Activated CD4-positive, alpha-beta T cell treated with anti-CD3 and anti-CD28 coated beads for 4 hours (primary cell): ENCODE measurements at places on chromosomes 2 and 18.

DNA sequence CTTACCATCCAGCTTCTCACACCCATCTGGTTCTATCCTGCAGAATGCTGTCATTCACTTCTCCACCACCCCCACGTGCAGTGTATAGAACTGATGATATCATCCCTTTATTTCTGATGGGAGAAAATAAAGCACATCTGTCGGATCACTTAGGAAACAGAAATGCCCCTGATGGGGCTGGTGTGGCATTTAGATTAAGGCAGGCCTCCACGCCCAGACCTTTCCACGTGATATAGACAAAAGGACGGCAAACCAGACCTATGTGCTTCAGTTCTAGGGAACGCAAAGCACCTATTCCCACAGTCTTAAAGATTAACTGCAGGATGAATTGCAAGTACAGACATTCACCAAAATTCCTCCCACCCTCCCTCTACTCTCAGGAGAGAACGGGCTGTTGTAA lies 27.6 kb upstream of the CABLES1 start:
- no peak for DNase-seq

DNA sequence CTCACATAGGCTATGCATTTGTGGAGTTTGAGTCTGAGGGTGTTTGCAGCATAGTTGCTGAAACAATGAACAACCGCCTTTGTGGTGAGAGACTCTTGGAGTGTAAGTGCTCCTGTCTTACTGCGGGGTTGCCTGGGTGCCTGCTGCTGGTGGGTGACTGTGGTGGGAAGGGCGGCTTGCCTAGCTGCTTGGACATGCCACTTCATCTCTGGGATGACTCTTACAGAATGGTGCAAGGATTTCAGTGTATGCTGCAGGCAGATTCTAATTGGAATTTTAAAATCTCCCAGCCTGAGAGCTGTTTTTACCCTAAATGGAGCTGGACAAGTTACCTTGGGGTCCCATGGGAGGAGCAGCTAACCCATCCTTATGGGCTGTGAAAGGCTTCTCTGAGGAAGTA lies 50.1 kb downstream of the CYP27C1 start:
- DNase-seq, result no peak

- peak; percentile 35 for DNase-seq
Measured at GRCh38 chr2:164992818-164993217, 37.5 kb upstream of the SLC38A11 start.

- no peak for DNase-seq
Measured at GRCh38 chr2:63842149-63843061, 709 bp downstream of the UGP2 start.

GRCh38 chr2:2270808-2271415 lies 60.2 kb downstream of the MYT1L start:
- no peak for DNase-seq

DNA sequence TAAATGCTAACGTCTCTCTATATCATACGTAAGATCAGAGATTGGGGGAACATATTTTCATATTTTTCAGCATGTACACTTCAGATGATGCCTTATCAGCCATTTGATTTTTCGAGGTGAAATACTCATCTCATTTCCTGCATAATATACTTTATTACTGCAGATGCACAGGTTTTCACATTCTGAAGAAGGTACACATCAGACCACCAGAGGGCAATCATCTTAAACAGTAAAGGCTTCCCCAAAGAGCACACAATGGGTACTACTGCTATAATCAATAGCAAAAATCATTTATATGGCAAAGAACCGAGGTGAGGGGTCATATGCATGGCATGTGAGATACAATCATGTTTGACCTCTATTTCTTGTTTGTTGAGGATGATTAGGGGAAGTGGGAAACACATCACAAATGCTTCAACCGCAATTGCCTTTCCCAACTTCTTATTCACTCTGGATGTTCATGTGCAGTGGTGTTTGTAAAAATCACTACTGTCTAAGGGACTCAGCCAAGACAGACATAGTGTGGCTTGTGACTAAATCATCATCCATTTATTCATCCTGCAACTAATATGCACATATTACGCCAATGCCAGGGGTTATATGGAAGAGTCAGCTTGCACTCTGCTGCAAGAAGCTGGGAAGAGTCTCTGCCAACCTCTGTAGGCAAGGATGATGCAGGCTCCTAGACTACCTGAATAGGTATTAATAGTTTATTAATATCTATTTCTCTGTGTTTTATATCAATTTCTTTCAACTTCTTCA lies 118.7 kb downstream of the EPB41L3 start:
- no peak for DNase-seq

GRCh38 chr2:188478724-188479123 lies 187.1 kb downstream of the GULP1 start:
- no peak for DNase-seq

DNA sequence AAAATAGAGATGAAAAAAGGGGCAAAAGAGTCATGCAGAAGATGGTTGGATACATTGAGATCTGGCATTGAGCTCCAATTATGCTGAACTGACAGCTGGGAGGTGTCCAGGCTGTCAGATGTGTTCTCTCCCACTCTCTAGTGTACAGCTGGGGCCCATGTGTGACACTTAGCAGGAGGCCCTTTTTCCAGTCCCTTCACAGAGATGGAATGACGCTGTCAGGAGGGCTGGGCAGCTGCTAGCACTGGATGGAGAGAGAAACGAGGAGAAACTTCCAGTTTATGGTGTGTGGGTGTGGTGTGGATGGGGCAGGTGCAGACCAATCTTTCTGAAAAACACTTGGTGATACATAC lies 437.7 kb upstream of the HS6ST1 start:
- no peak for DNase-seq

- no peak for DNase-seq
Measured at GRCh38 chr2:118059919-118060478, 28.3 kb upstream of the INSIG2 start.

- DNase-seq, result no peak
Measured at GRCh38 chr2:189076572-189076971, 102.4 kb downstream of the COL3A1 start.
